ENCODE measurements at places on chromosomes 4 and X.

GRCh38 chr4:154590329-154591006 lies at the start of gene FGA:
TSS of gene FGA (minus strand) at chr4:154590742. CDS start at chr4:154590687, 55 bp downstream.
- no peak within 1 kb of the TSS for H3K4me3 ChIP-seq
- H3K36me3 ChIP-seq, result no peaks in the 10 kb centered on the region
- no peak for DNase-seq
- H3K4me1 ChIP-seq, result no peaks in the 10 kb centered on the region
- no peak within 1 kb of the TSS for H3K27ac ChIP-seq

- DNase-seq, result no peak
- H3K27ac ChIP-seq, result no peak overlapping the region
- H3K36me3 ChIP-seq, result no peaks in the 10 kb centered on the region
- no peaks in the 10 kb centered on the region for H3K4me1 ChIP-seq
- H3K4me3 ChIP-seq, result no peak overlapping the region
Observed at GRCh38 chr4:184295206-184295605, 77.5 kb upstream of the ENPP6 start.

- DNase-seq, result no peak
- H3K27me3 ChIP-seq, result no peaks in the 10 kb centered on the region
- H3K4me1 ChIP-seq, result peaks cover 8% of the 10 kb centered on the region
- H3K4me3 ChIP-seq, result no peak overlapping the region
Observed at GRCh38 chr4:138053641-138054301, 188.4 kb downstream of the SLC7A11 start.

DNA sequence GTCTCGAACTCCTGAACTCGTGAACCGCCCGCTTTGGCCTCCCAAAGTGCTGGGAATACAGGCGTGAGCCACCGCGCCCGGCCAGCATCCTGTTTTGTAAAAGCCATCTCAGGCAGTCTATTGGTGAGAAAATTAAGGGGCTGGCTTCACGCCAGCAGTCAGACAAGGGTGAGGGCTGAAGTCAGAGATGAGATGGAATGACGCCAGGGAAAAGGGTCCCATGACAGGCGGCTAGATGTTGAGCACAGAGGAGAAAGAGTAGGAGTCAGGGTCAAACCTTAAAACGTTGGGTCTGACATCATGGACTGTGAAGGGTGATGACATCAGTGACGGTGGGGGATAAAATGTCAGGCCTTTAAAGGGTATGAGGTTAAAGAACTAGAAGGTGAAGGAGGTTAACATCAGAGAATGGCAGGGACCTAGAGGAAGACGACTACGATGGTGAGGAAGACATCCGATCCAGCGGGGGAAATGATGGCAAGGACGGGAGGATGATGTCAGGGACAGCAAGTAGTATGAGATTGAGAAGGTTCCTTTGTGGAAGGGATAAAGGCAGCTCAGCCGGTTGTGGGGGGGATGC lies 504 bp upstream of the RBM3 start:
- peaks cover 25% of the 10 kb centered on the region for H3K36me3 ChIP-seq
- peaks cover 19% of the 10 kb centered on the region for H3K4me1 ChIP-seq
- peak overlapping the region; percentile 67 for H3K4me3 ChIP-seq

DNA sequence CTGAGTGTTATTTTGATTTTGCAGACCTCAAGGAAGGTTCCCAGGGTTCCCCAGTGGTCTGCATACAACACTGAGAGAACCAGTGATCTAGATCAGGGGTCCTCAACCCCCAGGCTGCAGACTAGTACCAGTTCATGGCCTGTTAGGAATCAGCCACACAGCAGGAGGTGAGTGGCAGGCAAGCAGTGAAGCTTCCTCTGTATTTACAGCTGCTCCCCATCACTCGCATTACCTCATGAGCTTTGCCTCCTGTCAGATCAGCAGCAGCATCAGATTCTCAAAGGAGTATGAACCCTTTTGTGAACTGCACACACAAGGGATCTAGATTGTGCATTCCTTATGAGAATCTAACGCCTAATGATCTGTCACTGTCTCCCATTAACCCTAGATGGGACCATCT lies 28.5 kb downstream of the EDNRA start:
- no peaks in the 10 kb centered on the region for H3K4me1 ChIP-seq
- H3K27ac ChIP-seq, result no peak overlapping the region
- no peaks in the 10 kb centered on the region for H3K27me3 ChIP-seq

GRCh38 chr4:67587156-67587555 lies 28.6 kb downstream of the STAP1 start:
- no peaks in the 10 kb centered on the region for H3K36me3 ChIP-seq
- no peak overlapping the region for H3K27ac ChIP-seq
- no peak for DNase-seq
- no peak overlapping the region for H3K4me3 ChIP-seq

- no peak overlapping the region for H3K4me3 ChIP-seq
- no peaks in the 10 kb centered on the region for H3K4me1 ChIP-seq
- DNase-seq, result no peak
Observed at GRCh38 chr4:122012735-122013134, 60.9 kb upstream of the TRPC3 start.

GRCh38 chrX:107541244-107541643 lies 87.1 kb upstream of the PRPS1 start:
- H3K4me1 ChIP-seq, result no peaks in the 10 kb centered on the region
- no peaks in the 10 kb centered on the region for H3K36me3 ChIP-seq
- H3K27ac ChIP-seq, result no peak overlapping the region
- no peaks in the 10 kb centered on the region for H3K27me3 ChIP-seq
- DNase-seq, result no peak
- H3K4me3 ChIP-seq, result no peak overlapping the region

DNA sequence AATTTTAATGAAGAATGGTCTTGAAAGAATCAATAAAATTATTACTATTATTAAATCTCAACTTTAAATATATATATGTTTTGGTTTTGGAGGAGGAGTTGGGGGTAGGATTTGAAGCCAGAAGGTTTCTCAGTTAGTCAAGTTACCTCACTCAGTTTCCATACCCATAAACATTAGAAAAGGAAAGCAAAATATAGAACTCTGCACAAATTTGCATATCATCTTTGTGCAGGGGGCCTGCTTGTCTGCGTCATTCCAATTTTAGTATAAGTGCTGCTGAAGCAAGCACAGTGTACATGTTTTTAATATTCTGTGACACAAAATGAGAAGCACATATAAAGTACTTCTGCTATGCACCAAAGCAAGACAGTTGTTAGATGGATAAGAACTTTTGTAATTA lies 47.5 kb upstream of the SCRG1 start:
- no peaks in the 10 kb centered on the region for H3K36me3 ChIP-seq
- no peak for DNase-seq
- H3K27me3 ChIP-seq, result no peaks in the 10 kb centered on the region

GRCh38 chr4:162985131-162985530 lies 181.6 kb downstream of the NAF1 start:
- no peaks in the 10 kb centered on the region for H3K4me1 ChIP-seq
- no peaks in the 10 kb centered on the region for H3K36me3 ChIP-seq
- no peak overlapping the region for H3K27ac ChIP-seq
- H3K4me3 ChIP-seq, result no peak overlapping the region

DNA sequence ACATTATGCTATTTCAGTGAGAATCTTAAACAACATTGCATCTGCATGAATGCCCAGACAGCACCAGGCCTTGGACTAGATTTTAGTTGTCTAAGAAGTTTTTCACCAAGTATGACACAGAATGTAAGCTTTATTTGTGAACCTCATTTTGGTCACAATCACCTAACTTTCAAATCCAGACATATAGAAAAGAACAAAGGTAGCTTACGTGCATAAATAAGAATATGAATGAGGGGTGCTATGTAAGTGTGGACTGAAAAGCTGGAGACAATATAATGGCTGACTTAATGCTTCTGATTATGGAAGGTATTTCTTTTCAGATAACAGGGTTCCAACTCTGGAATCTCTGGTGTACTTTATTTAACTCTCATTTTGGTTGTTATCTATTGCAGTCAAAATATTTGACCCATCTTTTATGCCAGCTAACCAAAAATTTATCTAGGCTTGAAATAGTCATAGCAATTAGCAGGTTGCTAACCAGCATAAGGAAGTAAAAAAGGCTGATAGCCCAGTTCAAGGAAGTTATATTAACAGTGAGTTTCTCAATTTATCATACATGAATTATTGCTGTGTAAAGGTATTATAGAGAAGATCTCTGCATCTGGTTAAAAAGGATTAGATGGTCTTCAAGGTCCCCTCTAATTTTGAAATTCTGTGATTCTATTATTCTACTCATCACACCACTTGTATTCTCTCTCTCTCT lies 36.5 kb downstream of the SLC7A11 start:
- H3K4me3 ChIP-seq, result no peak overlapping the region
- H3K27me3 ChIP-seq, result no peaks in the 10 kb centered on the region
- DNase-seq, result no peak

GRCh38 chrX:150162141-150162540 lies 201.0 kb upstream of the MAMLD1 start:
- no peaks in the 10 kb centered on the region for H3K4me1 ChIP-seq
- no peak overlapping the region for H3K4me3 ChIP-seq
- H3K27me3 ChIP-seq, result no peaks in the 10 kb centered on the region
- H3K36me3 ChIP-seq, result no peaks in the 10 kb centered on the region

GRCh38 chrX:68833448-68833805 lies 4.6 kb downstream of the EFNB1 start:
- H3K27ac ChIP-seq, result peak overlapping the region; percentile 82
- H3K36me3 ChIP-seq, result no peaks in the 10 kb centered on the region
- peaks cover 40% of the 10 kb centered on the region for H3K4me1 ChIP-seq
- H3K27me3 ChIP-seq, result no peaks in the 10 kb centered on the region

- H3K27me3 ChIP-seq, result peaks cover 100% of the 10 kb centered on the region
- H3K4me3 ChIP-seq, result peak within 1 kb of the TSS; percentile 41
- H3K4me1 ChIP-seq, result peaks cover 37% of the 10 kb centered on the region
- DNase-seq, result no peak
- no peaks in the 10 kb centered on the region for H3K36me3 ChIP-seq
Observed at GRCh38 chr4:54099748-54100574, at the start of gene GSX2. TSS of gene GSX2 (plus strand) at chr4:54100163. CDS start at chr4:54100345, 182 bp downstream.

DNA sequence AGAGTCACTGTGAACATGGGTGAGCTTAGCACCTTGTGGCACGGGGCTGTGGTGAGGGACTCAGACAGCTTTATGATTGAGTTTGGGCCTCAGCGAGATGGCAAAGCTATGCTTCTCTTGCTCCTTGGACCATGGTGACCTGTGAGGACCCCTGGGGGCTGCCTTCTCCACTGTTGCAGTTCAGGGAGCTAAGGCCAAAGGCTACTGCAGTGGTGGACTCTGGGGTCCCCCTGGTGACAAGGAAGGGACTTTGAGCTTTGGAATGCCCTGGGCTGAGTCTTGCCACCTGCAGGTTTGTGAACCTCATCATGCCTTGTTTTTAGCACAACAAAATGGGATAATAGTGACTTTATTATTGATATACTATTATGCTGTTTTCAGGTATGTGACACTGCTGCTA lies 36.5 kb downstream of the TBL1X start:
- no peaks in the 10 kb centered on the region for H3K4me1 ChIP-seq
- H3K27ac ChIP-seq, result no peak overlapping the region
- no peak for DNase-seq

- DNase-seq, result no peak
- no peaks in the 10 kb centered on the region for H3K36me3 ChIP-seq
- no peak overlapping the region for H3K27ac ChIP-seq
- no peak overlapping the region for H3K4me3 ChIP-seq
Observed at GRCh38 chrX:88416965-88417364, 330.1 kb upstream of the CPXCR1 start.

GRCh38 chr4:82765134-82765533 lies 33.5 kb downstream of the SCD5 start:
- H3K4me1 ChIP-seq, result no peaks in the 10 kb centered on the region
- H3K36me3 ChIP-seq, result no peaks in the 10 kb centered on the region
- no peak overlapping the region for H3K27ac ChIP-seq
- no peak overlapping the region for H3K4me3 ChIP-seq
- H3K27me3 ChIP-seq, result no peaks in the 10 kb centered on the region

DNA sequence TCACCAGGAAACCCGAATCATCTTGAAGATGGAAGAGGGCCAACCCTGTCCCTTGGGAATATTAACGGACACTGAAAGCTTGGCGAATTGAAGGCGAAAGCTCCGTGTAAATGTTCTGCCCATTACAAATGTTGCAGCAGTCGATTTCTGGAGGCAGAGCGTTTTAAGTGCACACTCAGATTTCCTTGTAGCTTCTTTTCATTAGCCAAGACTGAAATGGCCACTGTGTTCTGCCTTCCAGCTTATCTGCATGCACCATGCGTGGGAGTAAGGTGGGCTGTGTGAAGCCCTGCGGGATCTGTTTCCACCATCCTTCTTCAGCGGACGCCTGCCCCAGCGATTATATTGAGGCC lies 1.3 kb downstream of the SMIM20 start:
- H3K4me1 ChIP-seq, result peaks cover 23% of the 10 kb centered on the region
- no peak overlapping the region for H3K4me3 ChIP-seq
- no peaks in the 10 kb centered on the region for H3K27me3 ChIP-seq
- DNase-seq, result no peak

- H3K27ac ChIP-seq, result no peak overlapping the region
- H3K4me3 ChIP-seq, result no peak overlapping the region
Observed at GRCh38 chr4:41670530-41670929, 78.0 kb downstream of the PHOX2B start.

GRCh38 chr4:141999446-142000143 lies 363.2 kb downstream of the IL15 start:
- H3K4me1 ChIP-seq, result no peaks in the 10 kb centered on the region
- H3K27me3 ChIP-seq, result no peaks in the 10 kb centered on the region
- DNase-seq, result no peak
- H3K36me3 ChIP-seq, result no peaks in the 10 kb centered on the region
- no peak overlapping the region for H3K27ac ChIP-seq
- no peak overlapping the region for H3K4me3 ChIP-seq

GRCh38 chr4:54575919-54576318 lies 81.8 kb upstream of the KIT start:
- no peaks in the 10 kb centered on the region for H3K4me1 ChIP-seq
- H3K36me3 ChIP-seq, result no peaks in the 10 kb centered on the region
- no peak overlapping the region for H3K27ac ChIP-seq
